ENCODE measurements at places on chromosomes 13 and 19.

- no peak for DNase-seq
Observed at GRCh38 chr13:113430378-113431110, 22.7 kb downstream of the ADPRHL1 start.

- DNase-seq = no peak
Observed at GRCh38 chr13:37364007-37364406, 234.6 kb downstream of the POSTN start.

GRCh38 chr19:47414469-47414868 lies 4.9 kb downstream of the MEIS3 start:
- DNase-seq = no peak

- DNase-seq = no peak
Observed at GRCh38 chr13:49638030-49638743, 9.9 kb downstream of the ARL11 start.

GRCh38 chr13:23671897-23672296 lies 101.7 kb downstream of the TNFRSF19 start:
- no peak for DNase-seq

DNA sequence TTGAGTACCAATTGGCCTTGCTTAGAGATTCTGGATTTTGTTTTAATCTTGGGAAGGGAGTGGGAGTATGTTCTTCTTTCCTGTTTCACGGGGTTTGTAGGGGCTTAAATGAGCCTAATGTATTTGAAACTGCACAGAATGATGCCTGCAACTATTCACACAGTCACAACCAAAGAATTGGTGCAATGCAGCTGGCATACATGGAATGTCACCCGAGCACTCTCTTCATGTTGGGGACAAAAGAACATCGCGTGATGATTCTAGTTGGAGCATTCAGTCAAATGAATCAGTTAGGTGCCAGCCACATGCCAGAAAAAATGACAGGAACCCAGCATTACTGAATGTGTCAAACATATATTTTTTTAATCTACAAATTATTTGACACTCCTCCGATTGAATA lies 22.1 kb downstream of the STARD13 start:
- DNase-seq = no peak

GRCh38 chr13:19985219-19985556 lies 26.7 kb downstream of the ZMYM2 start:
- no peak for DNase-seq
